ENCODE measurements at places on chromosomes 11 and 22.
A peak's percentile ranks its signal among the peaks of the same experiment; 100 is the strongest.

DNA sequence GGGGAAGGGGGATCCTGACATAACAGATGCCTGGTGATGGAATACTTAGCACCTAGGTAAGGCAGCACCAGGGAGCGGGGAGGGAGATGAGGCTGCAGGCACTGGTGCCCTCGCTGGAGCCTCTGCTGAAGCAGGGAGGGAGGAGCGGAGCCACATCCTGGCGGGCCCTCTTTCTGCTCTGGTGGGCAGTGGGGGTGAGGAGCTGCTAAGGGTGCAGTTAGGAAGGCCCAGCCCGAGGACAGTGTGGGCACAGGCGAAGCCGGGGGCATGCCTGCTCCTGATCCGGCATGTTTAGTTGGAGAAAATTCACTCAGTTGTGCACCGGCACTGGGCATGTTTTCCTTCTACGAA, 83.9 kb downstream of the MED15 start:
- DNase-seq = no peak

- DNase-seq = no peak
Observed at GRCh38 chr11:64192434-64192833, 6.5 kb downstream of the STIP1 start.

DNA sequence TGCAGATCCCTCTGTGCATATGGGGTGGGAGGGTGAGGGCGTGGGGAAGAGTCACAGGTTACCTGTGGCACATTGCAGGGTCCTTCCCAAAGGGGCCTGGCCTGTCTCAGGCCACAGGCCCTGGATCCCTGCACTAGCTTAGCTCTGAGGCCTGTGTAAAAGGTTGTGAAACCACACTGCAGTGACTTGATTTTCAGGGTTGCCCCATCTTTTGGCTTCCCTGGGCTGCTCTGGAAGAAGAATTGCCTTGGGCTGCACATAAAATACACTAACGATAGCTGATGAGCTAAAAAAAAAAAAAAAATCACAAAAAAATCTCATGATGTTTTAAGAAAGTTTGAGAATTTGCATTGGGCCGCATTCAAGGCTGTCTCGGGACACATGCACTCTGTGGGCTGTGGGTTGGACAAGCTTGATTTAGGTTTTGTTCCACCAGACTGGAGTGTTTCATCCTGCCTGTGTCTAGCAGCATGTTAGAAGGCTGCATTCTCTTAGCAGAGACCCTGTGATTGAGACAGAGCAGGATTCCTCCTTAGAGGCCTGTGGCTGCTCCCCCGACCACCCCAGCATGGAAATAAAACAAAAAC, 35.9 kb upstream of the TREH start:
- DNase-seq = no peak

DNA sequence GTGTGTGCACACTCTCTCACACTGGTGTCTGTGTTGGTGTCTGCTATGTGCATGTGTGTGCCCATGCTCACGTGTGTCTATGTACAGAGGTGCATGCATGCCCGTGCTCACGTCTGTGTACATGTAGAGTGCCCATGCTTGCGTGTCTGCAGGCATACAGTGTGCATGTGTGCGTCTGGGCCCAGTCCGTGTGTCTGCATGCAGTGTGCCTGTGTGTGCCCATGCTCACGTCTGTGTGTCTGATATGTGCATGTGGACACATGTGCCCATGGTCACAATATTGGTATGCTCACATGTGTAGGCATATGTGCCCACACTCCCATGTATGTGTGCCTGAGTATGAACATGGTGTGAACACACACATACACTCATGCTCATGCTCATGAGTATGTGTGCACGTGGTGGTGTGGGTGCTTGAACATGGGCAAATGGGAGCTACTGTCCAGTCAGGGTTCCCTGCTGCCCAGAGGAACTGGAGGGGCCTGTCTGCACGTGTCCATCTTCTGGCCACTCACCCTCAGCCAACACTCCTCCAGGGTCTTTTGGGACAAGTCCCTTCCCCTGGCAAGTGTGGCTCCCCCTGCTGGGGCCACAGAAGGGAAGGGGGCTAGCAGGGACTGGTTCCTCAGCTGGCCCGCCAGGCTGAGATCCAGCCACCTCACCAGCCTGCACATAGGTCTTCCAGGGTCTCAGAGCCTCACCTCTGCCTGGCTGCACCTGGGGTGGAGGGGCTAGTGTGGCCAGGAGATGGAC, 7.3 kb upstream of the TBX1 start:
- no peak for DNase-seq

GRCh38 chr11:104043142-104043541, 6.7 kb downstream of the DDI1 start:
- no peak for DNase-seq

DNA sequence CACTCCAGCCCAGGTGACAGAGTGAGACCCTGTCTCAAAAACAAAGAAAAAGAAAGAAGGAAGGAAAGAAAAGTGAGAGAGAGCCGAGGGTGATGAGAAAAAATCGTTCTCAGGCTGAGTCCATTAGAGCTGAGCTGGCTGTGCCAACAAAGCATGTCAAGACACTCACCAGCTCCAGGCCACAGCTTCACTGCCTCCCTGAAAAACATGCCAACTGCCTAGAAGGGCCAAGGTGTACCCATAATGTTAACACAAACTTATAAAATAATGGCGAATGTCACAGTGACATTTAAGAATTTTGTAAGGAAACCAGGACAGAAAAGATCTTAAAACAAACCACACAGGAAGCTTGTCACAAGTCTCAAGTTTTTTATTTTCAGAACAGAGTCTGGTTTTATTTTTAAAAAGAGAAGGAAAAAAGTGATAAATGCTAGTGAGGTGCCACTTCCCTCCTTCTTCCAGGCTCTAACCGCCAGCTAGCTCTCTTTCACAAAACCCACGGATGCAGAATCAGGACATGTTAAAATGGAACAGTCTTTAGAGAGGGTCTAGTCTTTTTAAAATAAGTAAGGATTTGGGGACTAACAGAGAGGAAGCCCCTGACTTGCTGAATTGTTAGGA, 5.1 kb downstream of the TMEM121B start:
- DNase-seq = no peak

- DNase-seq = no peak
Observed at GRCh38 chr11:76292583-76293188, 86.4 kb upstream of the WNT11 start.

GRCh38 chr22:22894740-22895731, 7.4 kb downstream of the IGLL5 start:
- DNase-seq = no peak

DNA sequence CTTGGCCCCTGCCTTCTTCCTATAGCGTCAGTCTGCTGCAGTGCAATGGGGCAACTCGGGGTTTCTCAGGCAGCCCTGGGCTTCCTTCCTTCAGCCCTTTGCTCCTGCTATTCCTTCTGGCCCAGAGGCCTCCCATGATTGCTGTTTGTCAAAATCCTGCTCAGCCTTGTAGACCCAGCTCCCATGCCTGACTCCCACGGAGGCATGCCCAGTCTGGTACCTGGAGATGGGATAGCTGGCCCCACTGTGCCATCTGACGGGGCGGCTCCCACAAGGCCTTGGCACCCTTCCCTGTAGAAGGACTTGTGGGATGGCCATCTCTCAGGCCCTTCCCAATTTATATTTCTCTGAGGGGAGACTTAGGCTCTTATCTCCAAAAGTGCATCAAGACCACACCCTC, 590 bp upstream of the CD6 start:
- DNase-seq = no peak

- no peak for DNase-seq
Observed at GRCh38 chr11:75561426-75562047, 516 bp upstream of the SERPINH1 start.

DNA sequence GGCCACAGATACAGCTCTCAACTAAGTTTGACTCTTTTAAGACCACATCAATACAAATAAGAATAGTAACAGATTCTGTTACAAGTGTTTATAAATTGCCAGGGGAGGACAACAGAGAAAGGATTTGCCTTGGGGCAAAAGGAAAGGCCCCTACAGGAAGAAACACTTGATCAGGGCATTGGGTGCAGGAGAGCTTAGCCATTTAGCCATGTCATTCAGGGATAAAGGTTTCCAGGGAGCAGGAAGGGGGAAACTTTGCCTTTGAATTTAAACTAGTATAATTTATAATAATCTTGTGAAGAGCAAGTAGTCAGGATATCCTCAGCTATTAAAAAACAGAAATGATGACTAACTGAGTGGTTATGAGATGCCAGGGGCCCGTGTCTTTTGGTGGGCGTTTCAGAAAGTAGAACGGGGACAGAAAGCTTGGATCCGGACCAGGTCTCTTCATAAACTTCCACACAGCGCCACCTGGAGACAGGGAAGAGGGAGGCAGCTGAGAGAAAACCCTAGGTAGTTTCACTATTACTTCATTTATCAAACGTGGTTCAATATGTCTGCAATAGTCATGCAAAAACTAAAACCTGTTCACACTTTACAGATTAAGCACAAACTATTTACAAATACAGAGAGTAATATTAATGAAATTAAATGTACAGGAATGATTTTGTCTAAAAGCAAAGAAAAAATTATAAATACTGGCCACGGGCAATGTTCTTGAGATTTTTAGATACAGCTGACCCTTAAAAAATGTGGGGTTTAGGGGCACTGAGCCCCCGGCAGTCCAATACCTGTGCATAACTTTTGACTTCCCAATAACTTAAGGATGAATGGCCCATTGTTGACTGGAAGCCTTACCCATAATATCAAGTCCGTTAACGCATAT, 11.0 kb upstream of the SLC5A4 start:
- DNase-seq = peak; percentile 64

DNA sequence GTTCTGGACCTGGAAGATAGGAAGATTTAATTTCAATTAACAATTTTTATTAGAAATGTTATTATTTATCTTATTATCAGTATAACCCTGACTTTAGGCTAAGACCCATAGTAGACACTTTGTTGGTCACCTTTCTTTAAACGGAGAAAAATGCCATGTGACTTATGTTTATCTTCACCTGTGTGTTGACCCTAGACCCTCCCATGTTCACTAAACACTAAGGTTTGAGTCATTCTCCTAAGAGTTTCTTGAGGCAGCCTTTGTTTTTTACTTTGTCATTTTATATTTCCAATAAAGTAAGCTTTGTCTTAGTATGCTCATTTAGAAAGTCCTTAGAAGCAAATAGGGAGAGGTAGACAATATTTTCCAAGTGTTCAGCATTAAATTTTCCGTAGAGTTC, 771.7 kb downstream of the METTL15 start:
- no peak for DNase-seq

- no peak for DNase-seq
Observed at GRCh38 chr11:130129922-130130321, 29.7 kb upstream of the ST14 start.

GRCh38 chr11:92765082-92765840, 204.2 kb upstream of the MTNR1B start:
- DNase-seq = no peak

- DNase-seq = peak; percentile 60
Observed at GRCh38 chr11:47980088-47980906, at the start of gene PTPRJ. PTPRJ (plus strand) TSS chr11:47980559; CDS start chr11:47980913, 354 bp downstream.

DNA sequence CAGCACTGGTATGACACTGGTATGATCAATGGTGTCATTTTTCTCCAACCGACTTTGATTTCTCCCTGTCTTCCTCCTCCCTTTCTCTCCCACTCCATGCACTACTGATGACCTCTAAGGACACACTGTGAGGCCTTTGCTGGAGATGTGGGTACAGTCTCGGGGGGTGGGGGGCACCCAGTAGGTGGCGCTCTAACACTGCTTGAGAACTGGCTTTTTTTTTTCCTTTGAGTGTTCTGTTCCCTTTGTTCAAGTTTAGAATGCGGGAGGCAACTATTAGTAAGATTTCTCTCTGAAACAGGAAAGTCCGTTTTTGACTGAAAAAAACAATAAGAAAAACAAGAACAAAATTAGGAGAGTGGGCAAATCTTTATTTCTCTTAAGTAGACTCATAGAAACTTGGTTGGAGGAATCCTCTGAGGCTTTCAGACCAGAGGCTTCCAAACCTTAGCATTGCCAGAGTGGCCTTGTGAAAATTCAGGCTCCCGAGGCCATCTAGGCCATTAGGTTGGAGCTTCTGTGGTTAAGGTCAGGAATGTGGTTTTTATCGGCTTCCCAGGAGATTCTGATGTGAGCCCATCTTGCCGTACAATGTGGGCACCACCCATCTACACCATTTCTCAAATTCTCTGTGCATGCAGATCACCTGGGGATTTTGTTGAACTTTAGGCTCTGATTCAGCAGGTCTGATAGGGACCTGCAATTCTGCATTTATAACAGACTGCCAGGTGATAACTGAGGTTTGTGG, 43.2 kb downstream of the PANX1 start:
- peak; percentile 16 for DNase-seq

DNA sequence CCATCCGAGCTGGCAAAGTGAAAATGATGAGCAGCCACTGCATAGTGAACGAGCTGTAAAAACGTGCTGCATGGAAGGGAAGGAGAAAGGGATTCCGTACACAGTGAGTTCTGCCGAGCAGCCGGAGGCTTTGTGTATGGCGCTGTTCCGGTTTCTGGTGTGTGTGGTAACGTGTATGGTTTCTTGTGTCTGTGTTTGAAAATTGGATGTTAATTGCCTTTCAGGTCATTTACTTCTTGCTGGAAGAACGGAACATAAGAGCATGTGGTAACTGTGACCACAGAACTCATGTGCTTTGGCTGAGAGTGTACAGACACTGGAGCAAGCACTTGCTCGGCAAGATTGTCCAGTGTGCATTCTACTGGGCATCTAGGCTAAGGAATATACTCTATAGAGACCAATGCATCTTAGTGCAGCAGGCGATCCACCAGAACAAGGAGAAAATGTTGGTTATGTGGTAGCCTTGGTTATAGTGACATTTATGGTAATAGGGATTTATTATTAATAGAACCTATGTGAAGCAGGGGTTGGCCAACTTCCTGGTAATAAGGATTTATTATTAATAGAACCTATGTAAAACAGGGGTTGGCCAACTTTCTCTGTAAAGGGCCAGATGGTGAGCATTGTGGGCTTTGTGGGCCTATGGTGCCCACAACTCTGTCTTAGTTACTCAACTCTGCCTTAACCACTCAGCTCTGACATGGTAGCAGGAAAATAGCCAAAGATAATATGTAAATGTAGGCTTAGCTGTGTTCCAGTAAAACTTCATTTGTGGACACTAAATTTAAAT, 49.2 kb downstream of the GRAMD1B start:
- peak; percentile 12 for DNase-seq

GRCh38 chr22:32723643-32724042, 77.9 kb upstream of the TIMP3 start:
- peak; percentile 26 for DNase-seq

GRCh38 chr11:131615611-131616010, 245.2 kb downstream of the NTM start:
- no peak for DNase-seq
